ENCODE measurements at places on chromosomes 12 and 14.
A peak's percentile ranks its signal among the peaks of the same experiment; 100 is the strongest.

GRCh38 chr14:91399868-91400640, 17.6 kb downstream of the CCDC88C start:
- DNase-seq = peak; percentile 44

DNA sequence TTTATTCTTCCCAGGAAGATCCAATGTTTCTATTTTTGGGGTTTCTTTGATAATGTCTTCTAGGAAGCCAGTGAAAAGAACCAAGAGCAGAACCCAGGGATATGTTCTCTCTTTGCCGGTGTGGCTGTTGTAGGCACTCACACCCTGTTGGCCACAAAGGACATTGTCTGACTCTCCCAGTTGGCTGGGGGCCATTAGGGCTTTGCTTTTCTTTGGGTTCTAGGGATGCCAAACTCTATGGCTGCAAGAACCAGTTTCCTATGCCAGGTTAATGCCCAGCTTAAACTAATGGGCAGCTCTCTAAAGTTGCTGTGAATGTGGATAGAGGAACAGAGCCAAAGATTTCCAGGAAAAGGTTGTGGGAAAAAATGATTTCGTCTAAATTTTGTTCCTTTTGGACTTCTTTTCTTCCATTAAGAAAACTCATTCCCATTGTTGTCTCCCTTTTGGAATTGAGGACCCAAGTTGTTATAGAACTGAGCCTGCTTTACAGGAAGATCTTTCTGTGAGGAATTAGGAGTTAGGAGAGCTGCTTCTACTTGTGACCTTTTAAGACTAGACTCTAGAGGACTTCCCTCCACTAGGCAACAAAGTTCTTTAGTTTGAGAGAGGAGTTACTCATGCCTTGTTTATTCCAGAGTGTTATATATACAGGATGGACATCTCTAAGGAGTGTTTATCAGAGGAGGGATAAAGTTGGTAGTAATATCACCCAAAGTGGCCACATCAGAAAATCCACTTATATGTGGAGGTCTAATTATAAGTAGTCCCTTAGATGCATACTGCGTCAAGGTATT, 13.1 kb downstream of the COPZ1 start:
- DNase-seq = no peak

GRCh38 chr14:75793806-75794205, 132.8 kb downstream of the TTLL5 start:
- DNase-seq = no peak

GRCh38 chr12:60180298-60180697, 584.5 kb downstream of the SLC16A7 start:
- no peak for DNase-seq

GRCh38 chr14:74218462-74218861, 20.8 kb upstream of the VSX2 start:
- DNase-seq = no peak

- DNase-seq = no peak
These were observed 279.8 kb downstream of the DUSP6 start for GRCh38 chr12:89072294-89073026.

- no peak for DNase-seq
These were observed 54.6 kb downstream of the TRAFD1 start for GRCh38 chr12:112179916-112180315.

GRCh38 chr12:113232089-113232839, 11.0 kb downstream of the TPCN1 start:
- DNase-seq = no peak

GRCh38 chr14:76701981-76702380, 59.3 kb upstream of the VASH1 start:
- no peak for DNase-seq

DNA sequence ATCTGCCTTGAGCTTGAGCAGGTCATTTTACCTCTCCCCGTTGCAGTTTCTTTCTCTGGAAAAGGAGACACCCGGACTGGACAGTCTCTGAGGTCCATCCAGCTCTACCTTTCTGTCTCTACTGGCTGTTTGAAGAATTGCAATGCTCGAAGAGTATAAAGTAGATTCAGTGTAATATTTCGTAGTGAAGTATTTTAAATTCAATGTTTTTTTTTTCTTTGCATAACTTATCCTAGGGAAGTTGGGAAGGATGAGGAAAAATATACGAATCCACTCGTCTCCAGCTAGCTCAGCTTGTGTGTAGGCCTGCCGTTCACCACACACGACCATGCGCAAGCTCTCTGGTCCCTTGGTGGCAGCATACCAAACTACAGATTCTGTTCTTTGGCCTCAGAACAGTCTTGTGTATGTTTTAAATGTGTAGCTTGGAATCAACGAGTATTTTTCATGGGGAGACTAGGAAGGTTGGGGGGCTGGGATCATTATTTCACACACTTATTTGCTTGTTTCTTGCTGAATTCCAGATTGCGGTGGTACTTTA, 307.9 kb downstream of the CACNA1C start:
- DNase-seq = no peak

DNA sequence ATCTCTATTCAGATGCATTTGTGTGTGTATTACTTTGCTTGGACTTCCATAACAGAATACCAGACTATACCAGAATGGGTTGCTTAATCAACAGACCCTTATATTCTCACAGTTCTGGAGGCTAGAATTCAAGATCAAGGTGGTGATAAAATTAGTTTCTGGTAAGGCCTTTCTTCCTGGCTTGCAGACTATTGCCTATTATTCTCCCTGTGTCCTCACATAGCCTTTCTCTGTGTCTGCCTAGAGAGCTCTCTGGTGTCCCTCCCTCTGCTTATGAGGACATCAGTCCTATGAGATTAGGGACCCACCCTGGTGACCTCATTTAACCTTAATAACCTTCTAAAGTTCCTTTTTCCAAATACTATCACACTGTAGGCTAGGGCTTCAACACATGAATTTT, 106.0 kb downstream of the FAR2 start:
- DNase-seq = no peak

- DNase-seq = no peak
These were observed 1.5 kb downstream of the TCP11L2 start for GRCh38 chr12:106304001-106304421.

All from CD4-positive, alpha-beta T cell treated with Interleukin-15 for 1 hour (primary cell).